ENCODE measurements at places on chromosomes 7 and 10.
A peak's percentile ranks its signal among the peaks of the same experiment; 100 is the strongest.

- H3K27ac ChIP-seq = no peak overlapping the region
- no peaks in the 10 kb centered on the region for H3K4me1 ChIP-seq
- H3K4me3 ChIP-seq = no peak overlapping the region
- H3K27me3 ChIP-seq = no peaks in the 10 kb centered on the region
- DNase-seq = no peak
- H3K36me3 ChIP-seq = no peaks in the 10 kb centered on the region
These were observed 308.4 kb upstream of the KLF6 start for GRCh38 chr10:4093438-4093837.

DNA sequence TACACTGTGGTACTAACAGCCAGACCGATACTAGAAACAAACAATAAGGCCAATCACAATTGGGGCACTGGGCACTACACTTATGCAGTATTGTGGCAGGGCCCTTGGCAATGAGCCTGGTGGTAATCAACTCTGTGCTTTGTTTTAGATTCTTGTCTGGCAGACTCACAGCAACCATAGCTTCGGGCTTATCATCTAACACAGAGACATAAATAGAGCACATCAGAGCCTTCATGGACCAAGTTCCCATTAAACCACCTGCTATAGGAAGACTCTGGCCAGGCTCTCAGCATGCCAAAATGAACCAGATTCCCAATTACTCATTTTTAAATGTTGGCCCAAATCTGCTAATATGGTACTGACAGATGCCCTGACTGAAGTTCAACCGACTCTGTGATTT lies 218.6 kb downstream of the DGKI start:
- 0 out of 2 replicates have a peak, but pooled peaks cover 4% of the 10 kb centered on the region for H3K27me3 ChIP-seq
- no peaks in the 10 kb centered on the region for H3K36me3 ChIP-seq
- DNase-seq = no peak
- no peak overlapping the region for H3K27ac ChIP-seq

GRCh38 chr10:26214551-26215395 lies 1.8 kb upstream of the GAD2 start:
- H3K4me3 ChIP-seq = no peak overlapping the region
- H3K4me1 ChIP-seq = no peaks in the 10 kb centered on the region
- DNase-seq = no peak
- H3K36me3 ChIP-seq = no peaks in the 10 kb centered on the region
- H3K27ac ChIP-seq = no peak overlapping the region
- peaks cover 17% of the 10 kb centered on the region for H3K27me3 ChIP-seq

DNA sequence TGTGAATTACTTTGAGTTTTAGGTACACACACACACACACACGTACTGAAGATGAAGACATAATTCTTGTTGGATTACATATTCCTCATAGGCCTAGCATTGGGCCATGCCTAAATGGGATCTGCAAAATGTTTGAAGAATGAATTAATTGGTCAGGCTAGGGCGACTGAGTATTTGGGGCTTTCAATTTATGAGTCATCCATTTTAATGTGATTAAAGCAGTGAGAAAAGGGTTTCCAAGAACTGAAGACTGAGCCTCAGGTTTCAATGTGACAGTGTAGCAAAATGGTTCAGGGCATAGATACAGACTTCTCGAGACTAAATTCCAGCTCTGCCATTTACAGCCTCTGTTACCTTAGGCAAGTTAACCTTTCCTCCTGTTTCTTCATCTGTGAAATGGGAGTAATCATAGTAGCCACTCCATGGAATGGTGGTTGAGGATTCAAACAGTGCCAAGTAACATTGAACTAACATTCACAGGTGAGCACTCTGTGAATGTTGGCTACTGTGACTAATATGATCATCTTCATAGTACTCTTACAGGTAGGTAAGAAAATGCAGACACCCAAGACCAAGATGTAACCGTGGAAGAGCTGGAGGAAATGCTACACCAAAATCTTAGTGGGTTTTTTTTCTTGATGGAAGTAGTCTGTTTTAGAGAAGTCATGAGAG lies 7.6 kb downstream of the BPGM start:
- no peak overlapping the region for H3K27ac ChIP-seq
- DNase-seq = no peak
- no peaks in the 10 kb centered on the region for H3K4me1 ChIP-seq
- no peaks in the 10 kb centered on the region for H3K27me3 ChIP-seq
- H3K36me3 ChIP-seq = 0 out of 2 replicates have a peak, but pooled peaks cover 2% of the 10 kb centered on the region
- no peak overlapping the region for H3K4me3 ChIP-seq

DNA sequence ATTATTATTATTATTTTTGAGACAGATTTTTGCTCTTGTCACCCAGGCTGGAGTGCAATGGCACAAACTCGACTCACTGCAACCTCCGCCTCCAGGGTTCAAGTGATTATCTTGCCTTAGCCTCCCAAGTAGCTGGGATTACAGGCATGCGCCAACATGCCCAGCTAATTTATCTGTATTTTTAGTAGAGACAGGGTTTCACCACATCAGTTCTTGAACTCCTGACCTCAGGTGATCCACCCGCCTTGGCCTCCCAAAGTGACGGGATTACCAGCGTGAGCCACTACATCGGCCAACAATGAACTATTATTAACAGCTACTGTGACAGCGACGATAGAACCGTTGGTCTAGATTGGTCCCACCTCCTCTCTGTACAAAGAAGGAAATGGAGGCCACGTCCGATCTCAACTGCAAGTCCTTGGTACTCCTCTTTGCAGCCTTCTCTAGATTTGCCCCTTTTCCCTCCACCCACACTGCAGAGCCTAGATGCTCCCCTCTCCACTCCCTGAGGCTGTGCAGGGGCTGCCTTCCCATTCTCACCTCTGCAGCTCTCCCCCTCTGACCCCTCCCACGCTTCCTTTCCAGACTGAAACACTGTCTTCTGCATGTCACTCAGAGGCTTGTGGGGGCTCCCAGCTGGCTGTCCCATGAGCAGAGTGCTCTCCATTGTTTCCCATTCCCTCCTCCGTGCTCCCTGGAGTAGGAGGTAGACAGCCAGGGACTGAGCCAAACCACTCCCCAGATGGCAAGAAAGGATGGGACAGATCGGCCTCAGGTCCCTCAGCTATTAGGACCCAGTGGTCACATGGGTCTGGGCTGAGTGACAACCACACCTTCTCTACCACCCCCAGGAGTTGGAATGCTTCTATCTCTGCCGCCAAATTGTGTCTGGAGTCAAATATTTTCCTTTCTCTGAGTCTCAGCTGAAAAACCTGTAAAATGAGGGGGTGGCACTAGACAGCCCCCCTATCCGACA lies 2.3 kb downstream of the LOXL4 start:
- peak overlapping the region; percentile 66 for H3K27ac ChIP-seq
- peak; percentile 68 for DNase-seq
- H3K4me3 ChIP-seq = peak overlapping the region; percentile 27

DNA sequence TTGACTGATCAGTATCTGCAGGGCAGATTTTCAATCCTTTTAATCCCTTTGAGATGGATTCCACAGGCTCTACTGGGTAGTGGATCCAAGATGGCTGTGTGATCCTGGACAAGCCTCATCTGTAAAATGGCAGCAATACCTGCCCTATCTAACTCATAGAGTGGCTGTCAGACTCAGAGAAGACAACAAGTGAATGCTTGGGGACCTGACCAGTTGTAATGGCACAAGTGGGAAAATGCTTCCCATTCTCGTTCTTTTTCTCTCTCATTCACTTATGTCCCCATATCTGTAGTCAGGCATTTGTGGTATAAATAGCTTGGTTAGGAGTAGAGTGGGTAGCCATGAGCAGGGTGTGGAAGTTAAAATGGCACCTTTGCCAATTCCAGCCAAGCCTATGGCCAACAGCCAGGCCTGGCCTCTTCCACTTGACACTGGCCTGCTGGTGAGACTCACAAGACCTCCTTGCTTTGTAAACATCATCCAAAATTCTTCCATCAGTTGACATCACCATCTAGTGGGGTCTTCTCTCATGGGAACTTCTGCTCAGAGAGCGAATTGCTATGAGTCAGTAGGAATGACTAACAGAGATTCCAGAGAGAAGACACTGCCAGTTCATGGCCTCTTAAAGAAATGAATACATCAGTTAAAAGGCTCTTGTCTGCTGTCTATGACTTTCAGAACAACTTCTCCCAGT lies 150.1 kb downstream of the PLPP4 start:
- no peak for DNase-seq
- H3K27ac ChIP-seq = no peak overlapping the region
- H3K36me3 ChIP-seq = no peaks in the 10 kb centered on the region
- no peak overlapping the region for H3K4me3 ChIP-seq

DNA sequence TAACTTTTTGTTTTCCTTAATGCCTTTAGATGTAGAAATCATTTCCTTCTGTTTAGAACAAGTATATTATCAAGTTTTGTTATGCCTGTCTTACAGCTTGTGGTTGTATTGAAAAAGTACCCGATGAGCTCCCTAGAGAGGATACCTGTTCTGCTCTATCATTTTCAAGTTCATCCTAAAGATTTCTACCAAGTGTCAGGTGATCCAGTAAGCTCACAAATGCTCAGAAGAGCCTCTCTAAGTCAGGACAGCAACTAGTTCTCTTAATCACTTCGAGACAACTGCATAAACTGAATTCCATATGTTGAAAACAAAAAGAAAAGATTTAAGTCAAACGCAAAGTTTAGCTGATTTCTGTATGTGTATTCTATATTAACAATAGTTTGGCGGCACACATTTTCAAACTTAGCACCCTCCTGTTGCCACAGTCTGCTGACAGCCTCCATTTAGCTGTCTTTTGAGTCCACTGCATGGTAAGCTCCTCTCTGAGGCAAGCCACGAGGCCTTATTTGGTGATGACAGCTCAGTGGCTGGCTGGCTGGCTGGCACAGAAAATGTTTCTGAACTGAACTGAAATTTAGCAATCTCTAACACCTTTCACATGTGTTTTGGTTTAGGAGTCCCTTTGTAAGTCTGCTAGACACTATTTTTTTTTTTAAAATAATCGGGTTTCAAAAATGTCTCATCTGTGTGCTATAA lies 59.4 kb downstream of the SEMA3C start:
- H3K27me3 ChIP-seq = no peaks in the 10 kb centered on the region
- no peaks in the 10 kb centered on the region for H3K36me3 ChIP-seq
- H3K27ac ChIP-seq = no peak overlapping the region
- H3K4me1 ChIP-seq = peaks cover 38% of the 10 kb centered on the region
- H3K4me3 ChIP-seq = no peak overlapping the region

DNA sequence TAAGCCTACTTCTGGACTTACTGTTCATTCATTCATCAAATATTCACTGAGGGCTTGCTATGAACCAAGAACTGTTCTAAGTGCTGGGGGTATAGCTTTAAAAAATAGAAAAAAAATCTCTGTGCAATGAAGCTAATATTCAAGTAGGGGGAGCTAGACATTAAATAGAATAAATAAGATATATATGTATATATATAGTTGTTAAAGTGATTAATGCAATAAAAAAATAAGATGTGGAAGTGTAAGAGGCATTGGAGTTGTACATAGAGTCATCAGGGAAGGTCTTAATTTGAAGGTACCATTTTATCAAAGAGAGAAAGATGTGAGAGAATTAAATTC lies 181.2 kb upstream of the AGR3 start:
- no peaks in the 10 kb centered on the region for H3K36me3 ChIP-seq
- no peaks in the 10 kb centered on the region for H3K27me3 ChIP-seq
- H3K4me3 ChIP-seq = no peak overlapping the region
- H3K4me1 ChIP-seq = no peaks in the 10 kb centered on the region
- DNase-seq = no peak
- H3K27ac ChIP-seq = no peak overlapping the region

DNA sequence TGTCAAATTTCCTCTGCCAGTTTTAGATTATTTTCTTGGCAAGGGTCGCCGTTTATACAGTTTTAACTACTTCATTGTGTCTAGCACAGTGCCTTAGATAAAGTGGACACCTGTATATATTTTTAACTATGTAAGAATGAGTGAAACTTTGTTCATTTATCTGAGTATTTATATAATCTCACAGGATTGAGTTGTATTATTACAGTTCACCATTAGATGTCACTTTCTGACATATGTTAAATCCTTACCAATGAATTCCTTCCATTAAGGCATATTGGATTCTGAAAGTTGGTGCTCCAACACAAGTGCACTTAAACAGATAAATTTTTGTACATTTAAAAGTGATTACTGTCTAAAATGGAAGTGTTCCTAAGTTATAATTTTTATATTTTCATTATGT lies 43.0 kb downstream of the ZMYND11 start:
- H3K4me3 ChIP-seq = no peak overlapping the region
- H3K27me3 ChIP-seq = no peaks in the 10 kb centered on the region
- H3K36me3 ChIP-seq = peaks cover 4% of the 10 kb centered on the region
- no peaks in the 10 kb centered on the region for H3K4me1 ChIP-seq
